Sigmoid colon (tissue), 7 donors: ENCODE measurements at places on chromosomes 4 and X. TPM values are rescaled to one million over a fixed set of nuclear protein-coding genes. Genes with fewer than 3 reads are reported as not detected.
A peak's percentile ranks its signal among the peaks of the same experiment; 100 is the strongest.

DNA sequence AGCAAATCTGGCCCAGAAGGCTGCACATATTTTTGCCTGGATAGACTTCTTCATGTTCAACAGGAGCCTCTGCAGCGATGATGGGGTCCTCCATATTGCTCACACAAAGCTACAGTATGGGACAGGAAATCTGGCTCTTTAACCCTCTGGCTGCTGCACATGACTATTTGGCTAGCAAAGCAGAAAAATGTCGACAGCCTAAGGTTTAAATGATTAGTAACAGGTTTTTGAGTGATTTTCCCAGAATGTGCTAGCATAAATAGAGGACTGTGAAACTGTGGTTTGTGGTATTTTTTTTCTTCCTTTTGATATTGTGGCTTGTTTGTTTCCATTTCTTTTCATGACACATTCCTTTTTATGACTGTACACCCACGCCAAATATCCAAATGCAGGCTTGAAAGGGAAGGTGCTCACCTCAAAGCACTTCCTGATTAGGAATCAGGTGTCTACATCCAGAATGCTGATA, 120.2 kb upstream of the GK2 start:
- no peaks in the 10 kb centered on the region for H3K36me3 ChIP-seq
- H3K4me1 ChIP-seq: no peaks in the 10 kb centered on the region
- H3K4me3 ChIP-seq: no peak overlapping the region
- DNase-seq: no peak

- H3K27me3 ChIP-seq: no peaks in the 10 kb centered on the region
- H3K27ac ChIP-seq: no peak overlapping the region
- no peaks in the 10 kb centered on the region for H3K4me1 ChIP-seq
- no peak overlapping the region for H3K4me3 ChIP-seq
- H3K36me3 ChIP-seq: no peaks in the 10 kb centered on the region
Measured at GRCh38 chr4:89152972-89153371, 41.6 kb downstream of the TIGD2 start.

The F8A1 gene
- 3.6 TPM for total RNA-seq

GRCh38 chr4:2842687-2843262, 869 bp upstream of the ADD1 start:
- no peaks in the 10 kb centered on the region for H3K27me3 ChIP-seq
- peak overlapping the region; percentile 97 for H3K27ac ChIP-seq
- no peaks in the 10 kb centered on the region for H3K4me1 ChIP-seq
- DNase-seq: no peak

The MYOZ2 gene
- total RNA-seq: 1.4 TPM

- no peaks in the 10 kb centered on the region for H3K36me3 ChIP-seq
- H3K4me1 ChIP-seq: no peaks in the 10 kb centered on the region
- DNase-seq: no peak
- H3K27ac ChIP-seq: no peak overlapping the region
Measured at GRCh38 chrX:131630534-131630933, 86.7 kb downstream of the OR13H1 start.

DNA sequence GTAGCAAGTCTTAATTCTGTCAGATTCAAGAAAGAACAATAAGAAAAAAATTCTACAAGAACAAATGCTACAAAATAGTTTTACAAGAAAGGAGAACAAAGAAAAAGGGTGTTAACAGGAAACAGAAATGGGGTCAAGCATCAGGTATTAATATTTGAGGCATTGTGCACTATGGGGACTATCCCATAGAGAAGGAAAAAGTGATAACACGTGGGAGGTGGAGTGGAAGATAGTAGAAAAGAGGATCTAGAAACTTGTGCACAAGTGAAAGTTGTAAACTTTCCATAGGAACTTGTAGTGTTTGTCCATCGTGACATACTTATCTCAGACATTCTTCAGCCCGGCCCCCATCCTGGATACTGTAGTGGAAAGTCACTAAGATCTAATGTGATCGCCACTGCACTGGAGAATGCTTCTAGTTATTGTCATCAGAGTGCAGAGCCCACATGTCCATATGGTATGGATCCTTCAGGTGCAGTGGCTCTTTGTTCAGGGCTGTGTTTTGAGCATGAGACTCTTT, 15.4 kb upstream of the NFXL1 start:
- no peaks in the 10 kb centered on the region for H3K27me3 ChIP-seq
- no peaks in the 10 kb centered on the region for H3K36me3 ChIP-seq
- no peak overlapping the region for H3K4me3 ChIP-seq
- DNase-seq: no peak
- no peaks in the 10 kb centered on the region for H3K4me1 ChIP-seq

DNA sequence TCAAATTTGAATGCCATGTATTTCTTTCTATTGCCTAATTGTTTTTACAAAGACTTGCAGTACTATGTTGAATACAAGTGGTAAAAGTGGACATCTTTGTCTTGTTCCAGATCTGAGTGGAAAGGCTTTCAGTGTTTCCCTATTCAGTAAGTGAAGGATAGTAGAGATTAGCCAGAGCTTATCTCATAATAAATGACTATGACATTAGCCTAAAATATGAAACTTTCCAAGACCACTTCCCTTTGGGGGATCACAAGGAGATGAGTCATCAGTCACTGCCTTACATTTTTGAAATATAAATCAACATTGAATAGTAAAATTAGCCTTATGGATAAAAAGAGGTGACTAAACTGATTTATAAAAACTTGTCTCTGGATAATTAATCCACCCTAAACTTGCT, 554.1 kb upstream of the MAGEB2 start:
- no peaks in the 10 kb centered on the region for H3K36me3 ChIP-seq
- DNase-seq: no peak
- no peak overlapping the region for H3K4me3 ChIP-seq
- H3K27me3 ChIP-seq: no peaks in the 10 kb centered on the region
- no peaks in the 10 kb centered on the region for H3K4me1 ChIP-seq
- H3K27ac ChIP-seq: no peak overlapping the region

The DMRTC1B gene
- not detected for total RNA-seq

The STARD8 gene
- 5.3 TPM for total RNA-seq

The NEK1 gene
- total RNA-seq: 16.4 TPM

DNA sequence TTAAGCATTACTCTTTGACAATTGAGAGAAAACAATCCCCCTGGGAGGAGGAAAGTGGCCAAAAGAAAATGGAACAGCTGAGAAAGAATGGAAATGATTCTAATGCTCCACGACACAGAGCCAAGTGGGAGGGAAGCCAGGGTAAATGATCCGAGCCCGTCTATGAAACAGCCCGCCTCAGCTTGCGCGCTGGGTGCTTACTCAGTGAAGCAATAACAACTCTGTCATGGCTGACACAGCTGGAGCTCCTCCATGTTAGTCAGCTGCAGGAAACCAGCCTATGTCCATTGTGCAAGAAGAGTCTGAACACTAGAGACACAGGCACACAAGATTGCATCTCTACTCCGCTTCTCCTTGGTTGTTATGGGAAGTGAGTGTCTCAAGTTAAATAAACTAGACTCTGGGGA, 19.3 kb downstream of the NOA1 start:
- peaks cover 24% of the 10 kb centered on the region for H3K36me3 ChIP-seq
- no peaks in the 10 kb centered on the region for H3K27me3 ChIP-seq
- no peak overlapping the region for H3K4me3 ChIP-seq

DNA sequence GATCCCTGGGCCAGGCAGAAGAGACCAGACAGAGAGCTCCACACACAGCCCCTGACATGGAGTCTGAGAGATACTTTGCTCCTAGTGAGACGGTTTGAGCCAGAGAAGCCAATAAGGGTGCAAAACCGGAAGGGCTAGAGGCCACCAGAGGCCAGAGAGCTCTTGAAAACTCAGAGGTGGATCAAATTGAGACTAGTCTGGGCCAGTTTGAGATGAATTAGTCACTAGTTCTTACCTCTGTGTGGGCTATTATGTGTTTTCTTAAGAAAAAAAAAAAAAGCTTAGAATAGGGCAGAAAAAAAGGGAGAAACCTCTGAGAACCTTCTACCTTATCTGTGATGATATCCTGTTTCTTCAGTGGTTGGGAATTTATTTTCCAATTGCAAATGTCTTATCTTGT, 110.4 kb upstream of the EDNRA start:
- H3K36me3 ChIP-seq: no peaks in the 10 kb centered on the region
- DNase-seq: no peak
- H3K27me3 ChIP-seq: no peaks in the 10 kb centered on the region
- H3K4me3 ChIP-seq: no peak overlapping the region

- H3K27me3 ChIP-seq: no peaks in the 10 kb centered on the region
- peaks cover 12% of the 10 kb centered on the region for H3K36me3 ChIP-seq
- peaks cover 83% of the 10 kb centered on the region for H3K4me1 ChIP-seq
- peak overlapping the region; percentile 80 for H3K27ac ChIP-seq
- no peak for DNase-seq
Measured at GRCh38 chr4:147824316-147824715, 92.4 kb downstream of the ARHGAP10 start.

DNA sequence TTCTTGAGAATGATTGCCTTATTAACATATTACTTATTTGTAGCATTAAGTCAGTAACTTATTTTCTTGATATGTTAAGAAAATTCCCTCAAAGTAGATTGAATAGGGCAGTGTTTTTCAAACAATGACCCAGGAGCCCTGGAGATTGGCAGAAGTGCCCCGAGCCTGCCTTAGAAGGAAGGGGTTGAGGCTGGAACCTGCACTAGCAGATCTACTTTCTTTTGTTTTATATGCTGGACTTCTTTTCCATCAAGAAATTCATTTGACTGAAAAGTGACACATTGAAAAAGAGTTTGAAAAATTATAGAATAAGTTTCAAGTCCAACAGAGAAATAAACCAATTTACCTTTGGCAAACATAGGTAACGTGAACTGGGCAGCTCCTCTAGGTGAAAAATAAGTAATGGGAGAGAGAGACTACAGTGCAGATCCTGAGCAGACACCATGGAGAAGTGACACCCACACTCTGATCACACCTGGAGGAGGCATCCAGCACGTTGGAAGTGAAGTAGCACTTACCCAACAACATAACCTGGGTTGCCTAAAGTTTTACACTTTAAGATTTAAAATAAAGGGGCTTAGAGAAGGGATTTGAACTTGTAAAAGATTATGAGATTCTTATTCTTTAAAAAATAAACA, 18.6 kb downstream of the ARSJ start:
- DNase-seq: no peak
- peaks cover 63% of the 10 kb centered on the region for H3K4me1 ChIP-seq
- H3K4me3 ChIP-seq: no peak overlapping the region

- DNase-seq: no peak
- peaks cover 6% of the 10 kb centered on the region for H3K4me1 ChIP-seq
- H3K36me3 ChIP-seq: no peaks in the 10 kb centered on the region
- peak overlapping the region; percentile 60 for H3K27ac ChIP-seq
Measured at GRCh38 chr4:182575225-182575624, 332.0 kb downstream of the TENM3 start.
